ENCODE measurements at places on chromosomes 4 and X.

- ATAC-seq, result no peak
Observed at GRCh38 chr4:23348789-23349498, 540.9 kb downstream of the PPARGC1A start.

- ATAC-seq, result no peak
Observed at GRCh38 chr4:88527787-88528186, 4.2 kb upstream of the PYURF start.

DNA sequence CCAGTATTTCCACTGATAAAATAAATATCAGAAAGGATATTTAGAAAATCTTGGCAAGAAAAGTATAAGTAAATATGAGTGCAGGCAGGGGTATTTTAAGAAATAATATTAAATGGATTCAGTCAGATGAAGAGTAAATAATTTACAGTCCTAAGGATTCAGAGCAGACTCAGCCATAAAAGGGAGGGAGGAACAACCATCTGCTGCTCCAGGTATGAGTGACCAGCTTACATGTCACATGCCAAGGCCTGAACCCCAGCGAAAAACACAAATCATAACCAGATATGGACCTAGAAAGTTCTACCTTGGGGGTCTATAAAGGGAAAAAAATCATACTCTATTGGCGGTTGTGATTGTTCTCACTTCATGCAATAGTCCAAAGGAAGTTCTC, 166.8 kb downstream of the COL4A6 start:
- no peak for ATAC-seq

DNA sequence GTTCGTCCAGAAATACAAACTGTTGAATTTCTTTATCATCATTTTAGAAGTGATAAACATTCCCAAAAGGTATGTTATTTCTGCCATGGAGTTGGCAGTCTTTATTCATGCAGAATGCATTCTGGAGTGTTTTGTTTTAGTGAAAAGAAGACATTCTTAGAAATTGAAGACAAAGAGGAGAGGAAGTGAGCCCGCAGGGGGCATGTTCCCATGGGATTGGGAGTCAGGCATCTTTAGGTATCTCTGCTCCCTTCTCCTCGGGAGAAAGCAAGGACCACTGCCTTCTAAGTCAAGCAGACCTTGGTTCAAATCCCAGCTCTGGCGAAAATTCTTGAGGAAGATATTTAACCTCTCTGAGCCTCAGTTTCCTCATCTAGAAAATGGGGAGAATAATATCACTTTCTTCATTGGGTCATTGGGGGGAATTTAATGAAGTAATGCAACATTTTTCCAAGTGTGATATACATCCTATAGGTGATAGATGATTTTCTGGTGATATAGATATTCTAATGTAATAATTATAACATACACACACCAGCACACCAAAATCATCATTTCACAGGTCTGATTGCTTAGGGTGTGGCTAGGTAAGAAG, 26.5 kb upstream of the CHRNA9 start:
- ATAC-seq, result no peak

DNA sequence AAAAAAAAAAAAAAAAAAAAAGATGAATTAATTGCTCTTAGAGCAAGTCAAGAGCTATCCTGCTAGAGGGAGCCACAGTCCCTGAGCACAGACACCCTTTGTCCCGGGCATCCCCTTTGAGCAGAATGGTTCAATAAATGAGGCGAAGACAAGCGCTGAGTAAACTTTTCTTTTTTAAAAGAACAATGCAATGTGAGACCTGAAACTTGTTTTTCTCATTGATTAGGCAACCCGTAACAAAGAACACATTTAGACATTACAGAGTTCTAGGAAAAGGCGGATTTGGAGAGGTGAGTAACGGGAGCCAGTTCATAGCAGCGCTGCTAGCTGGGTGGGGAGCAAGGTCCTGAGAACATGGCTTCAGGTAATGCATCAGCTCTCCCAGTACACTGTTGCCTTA, 46.1 kb downstream of the GRK4 start:
- ATAC-seq, result peak; percentile 20

DNA sequence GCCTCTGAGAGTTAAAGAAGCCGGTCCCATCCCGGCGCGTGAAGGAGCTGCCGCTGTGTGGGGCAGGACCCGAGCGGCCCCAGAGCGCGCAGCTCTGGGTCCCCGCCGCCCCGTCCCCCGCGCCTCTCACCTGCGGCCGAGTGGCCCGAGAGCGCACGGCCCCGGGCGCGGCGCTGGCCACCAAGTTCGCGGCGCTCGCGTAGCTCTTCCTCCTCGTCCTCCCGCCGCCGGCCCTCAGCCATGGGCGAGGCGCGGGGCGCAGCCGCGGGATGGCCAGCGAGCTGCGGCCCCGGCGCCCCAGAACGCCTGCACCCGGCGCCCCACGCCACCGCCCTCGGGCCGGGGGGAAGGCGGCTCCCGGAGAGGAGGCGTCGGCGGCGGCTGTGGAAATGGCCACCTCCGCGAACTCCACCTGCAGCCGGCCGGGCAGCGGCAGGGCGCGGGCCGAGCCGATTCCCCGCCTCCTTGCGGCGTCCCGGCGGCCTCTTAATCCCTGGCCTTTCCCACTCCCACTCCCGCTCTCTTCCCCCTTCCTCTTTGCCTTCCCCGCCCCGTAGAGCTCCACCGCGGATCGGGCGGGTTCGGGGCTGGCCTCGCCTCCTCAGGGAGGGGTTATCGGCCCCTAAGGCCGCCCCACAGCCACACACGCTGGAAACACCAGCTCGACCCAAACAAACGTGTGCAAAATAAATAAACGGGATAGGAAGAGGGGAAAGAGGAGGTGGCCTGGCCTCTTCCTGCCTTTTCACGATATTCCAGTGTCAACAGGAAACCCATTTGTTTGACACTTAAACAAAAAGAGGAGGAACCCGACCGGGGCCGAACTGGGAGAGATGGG, at the start of gene SH3D19:
Gene SH3D19, minus strand, starts transcription at position 495 of the 838 bp plus-strand sequence. Its CDS starts 253 bp downstream, at position 242.
- ATAC-seq, result no peak

- ATAC-seq, result no peak
Observed at GRCh38 chr4:144715230-144715629, 69.3 kb downstream of the HHIP start.

DNA sequence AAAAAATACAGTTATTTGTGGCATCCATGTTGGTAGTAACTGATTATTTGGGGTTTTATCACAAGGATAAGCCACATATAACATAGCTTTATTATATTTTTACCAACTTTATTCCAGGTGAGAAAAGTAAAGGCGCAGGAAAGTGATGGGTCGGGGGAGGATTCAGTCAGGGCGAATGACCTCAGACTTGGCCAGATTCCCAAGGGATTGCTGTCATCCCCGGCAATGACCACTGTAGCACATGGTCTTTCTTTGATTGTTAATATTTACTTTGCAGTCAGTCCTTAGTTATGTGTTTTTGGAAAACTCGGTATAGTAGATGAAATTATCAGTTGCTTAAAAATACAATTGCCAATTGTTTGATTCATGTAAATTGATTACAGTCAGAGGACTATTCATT, 17.6 kb downstream of the GRIA3 start:
- ATAC-seq, result no peak

- ATAC-seq, result no peak
Observed at GRCh38 chrX:104929324-104929723, 291.2 kb downstream of the TEX13A start.

GRCh38 chr4:15958562-15958961, 4.4 kb downstream of the FGFBP2 start:
- ATAC-seq, result no peak

DNA sequence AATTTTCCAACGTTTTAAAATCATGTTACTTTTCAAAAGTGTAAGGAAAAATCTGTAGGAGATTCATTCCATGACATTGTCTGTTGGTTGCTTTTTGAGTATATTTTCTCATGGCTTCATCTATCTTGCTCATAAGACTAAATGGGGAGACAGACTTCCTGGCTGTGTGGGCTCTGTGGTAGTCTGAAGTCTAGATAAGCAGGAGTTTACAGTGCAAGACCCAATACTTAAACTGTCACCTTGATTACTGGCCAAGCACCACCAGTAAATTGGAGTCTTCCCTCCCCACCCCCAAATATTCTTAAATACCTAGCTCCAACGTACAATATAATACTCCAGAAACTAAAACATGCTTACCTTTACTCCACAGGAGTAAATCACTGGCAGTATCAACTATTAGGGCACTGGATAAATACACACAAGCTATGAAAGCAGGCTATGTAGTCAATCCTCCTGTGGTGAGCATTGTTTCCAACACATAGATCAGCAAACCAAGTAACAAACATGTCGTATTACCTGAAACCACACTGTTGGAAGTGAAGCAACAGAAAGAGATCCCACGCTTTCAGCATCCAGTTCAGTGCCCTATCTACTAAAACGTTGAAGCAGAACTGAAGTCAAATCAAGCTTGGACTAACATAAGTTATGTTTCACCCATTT, 6.2 kb downstream of the HNRNPD start:
- ATAC-seq, result no peak

- no peak for ATAC-seq
Observed at GRCh38 chr4:146478009-146478408, 43.7 kb downstream of the SLC10A7 start.

- ATAC-seq, result no peak
Observed at GRCh38 chr4:40546506-40546905, 83.2 kb downstream of the RBM47 start.

GRCh38 chr4:151643564-151643963, 117.2 kb downstream of the GATB start:
- no peak for ATAC-seq

DNA sequence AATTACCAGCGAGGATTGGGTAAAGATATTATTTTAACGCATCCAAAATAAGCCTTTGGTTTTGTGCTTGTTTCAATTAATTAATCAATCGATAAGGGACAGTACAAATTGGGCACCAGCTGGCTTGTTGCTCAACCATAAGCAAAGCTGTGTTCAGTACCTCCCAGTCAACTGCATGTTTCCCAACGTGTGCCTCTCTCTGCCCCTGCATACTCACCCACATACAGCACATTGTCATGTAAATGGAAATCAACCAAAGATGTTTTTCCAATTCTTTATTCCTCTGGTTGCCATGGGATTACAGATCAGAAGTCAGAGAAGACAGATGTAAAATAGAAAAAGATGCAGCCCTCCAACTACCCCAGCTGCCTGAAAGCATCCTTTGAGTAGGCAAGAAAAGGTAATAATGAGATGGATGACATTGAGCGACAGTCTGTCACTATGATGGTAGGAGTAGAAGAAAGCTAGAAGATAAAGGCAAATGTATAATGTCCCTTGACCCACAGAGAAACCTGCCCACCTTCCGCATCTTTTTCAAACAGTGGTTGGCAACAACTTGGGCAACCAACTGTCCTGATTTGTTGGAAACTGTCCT, 92.7 kb upstream of the TSPAN7 start:
- no peak for ATAC-seq

- no peak for ATAC-seq
Observed at GRCh38 chrX:8607326-8607725, 124.6 kb downstream of the ANOS1 start.

- no peak for ATAC-seq
Observed at GRCh38 chrX:66654411-66654810, 15.5 kb upstream of the EDA2R start.

DNA sequence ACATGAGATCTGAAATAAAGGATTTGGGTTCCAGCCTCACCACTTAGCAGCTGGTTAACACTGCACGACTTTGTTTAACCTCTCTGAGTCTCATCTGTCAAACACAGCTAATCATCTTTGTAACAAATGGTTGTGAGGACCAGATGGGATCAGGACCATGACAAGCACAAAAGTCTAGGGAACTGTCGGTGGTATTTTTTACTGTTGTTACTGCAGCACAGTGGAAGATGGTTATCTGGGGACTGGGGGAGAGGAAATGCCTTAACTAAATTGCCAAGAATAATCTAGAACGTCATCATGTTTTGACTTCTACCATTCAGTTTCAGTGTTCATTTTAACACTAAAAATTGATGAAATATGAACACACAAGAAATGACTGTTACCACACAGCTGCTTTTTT, 99.5 kb downstream of the ADGRA3 start:
- ATAC-seq, result no peak

DNA sequence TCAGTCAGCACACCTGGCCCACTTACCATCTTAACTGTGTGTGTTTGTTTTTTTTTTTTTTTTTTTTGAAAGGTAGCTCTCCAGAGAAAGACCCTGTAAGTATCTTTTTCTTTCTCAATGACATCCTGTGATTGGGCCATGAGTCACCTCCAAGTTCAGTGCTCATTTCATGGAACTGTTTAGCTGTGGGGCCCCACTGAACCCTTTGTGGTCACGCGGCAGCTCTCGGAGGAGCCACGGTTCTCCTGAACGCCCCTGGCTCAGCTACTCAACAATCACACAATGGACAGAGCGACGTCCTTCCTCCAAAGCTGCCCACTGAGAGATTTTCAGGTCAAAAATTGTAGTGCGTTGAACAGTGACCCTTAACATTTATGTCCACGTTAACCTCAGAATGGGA, 14.2 kb upstream of the IL3RA start:
- ATAC-seq, result peak; percentile 34

DNA sequence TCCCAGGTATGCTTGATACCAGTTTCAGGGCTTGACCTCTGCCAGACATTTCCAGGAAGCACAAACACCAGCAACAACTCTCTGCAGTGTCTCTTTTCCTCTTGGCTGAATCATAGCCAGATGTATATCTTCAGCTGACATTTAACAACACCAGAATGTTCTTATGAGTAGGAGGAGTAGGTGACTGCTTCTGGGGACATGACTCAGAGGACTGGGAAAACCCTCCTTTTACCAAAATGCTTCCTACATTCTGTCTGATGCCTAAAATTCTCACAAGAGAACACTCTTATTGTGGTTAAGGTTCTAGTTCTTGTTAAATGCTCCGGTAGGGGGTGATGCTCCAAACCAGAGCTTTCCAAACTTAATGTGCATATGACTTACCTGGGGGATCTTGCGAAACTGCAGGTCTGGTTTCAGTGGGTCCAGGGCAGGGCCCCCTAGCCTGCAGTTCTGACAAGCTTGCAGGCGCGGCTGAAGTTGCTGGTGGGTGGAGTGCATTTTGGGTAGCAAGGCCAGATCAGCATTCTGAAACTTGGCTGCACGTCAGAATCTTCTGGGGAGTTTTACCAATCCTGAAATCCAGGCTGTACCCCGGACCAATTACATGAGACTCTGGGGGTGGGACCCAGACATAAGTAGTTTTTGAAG, 329.3 kb upstream of the RPS6KA3 start:
- ATAC-seq, result peak; percentile 66

Data from activated CD4-positive, CD25-positive, alpha-beta regulatory T cell treated with anti-CD3 and anti-CD28 coated beads, Interleukin-2, amount 50 U/mL, for 24 hours (primary cell).